Psoas muscle (tissue), 8 donors: ENCODE measurements at places on chromosomes 6 and 20. TPM values are rescaled to one million over a fixed set of nuclear protein-coding genes. Genes with fewer than 3 reads are reported as not detected.
A peak's percentile ranks its signal among the peaks of the same experiment; 100 is the strongest.

GRCh38 chr20:22385602-22386305, 198.6 kb downstream of the FOXA2 start:
- H3K36me3 ChIP-seq: no peaks in the 10 kb centered on the region
- peaks cover 3% of the 10 kb centered on the region for H3K27me3 ChIP-seq
- H3K4me1 ChIP-seq: no peaks in the 10 kb centered on the region
- no peak overlapping the region for H3K4me3 ChIP-seq

DNA sequence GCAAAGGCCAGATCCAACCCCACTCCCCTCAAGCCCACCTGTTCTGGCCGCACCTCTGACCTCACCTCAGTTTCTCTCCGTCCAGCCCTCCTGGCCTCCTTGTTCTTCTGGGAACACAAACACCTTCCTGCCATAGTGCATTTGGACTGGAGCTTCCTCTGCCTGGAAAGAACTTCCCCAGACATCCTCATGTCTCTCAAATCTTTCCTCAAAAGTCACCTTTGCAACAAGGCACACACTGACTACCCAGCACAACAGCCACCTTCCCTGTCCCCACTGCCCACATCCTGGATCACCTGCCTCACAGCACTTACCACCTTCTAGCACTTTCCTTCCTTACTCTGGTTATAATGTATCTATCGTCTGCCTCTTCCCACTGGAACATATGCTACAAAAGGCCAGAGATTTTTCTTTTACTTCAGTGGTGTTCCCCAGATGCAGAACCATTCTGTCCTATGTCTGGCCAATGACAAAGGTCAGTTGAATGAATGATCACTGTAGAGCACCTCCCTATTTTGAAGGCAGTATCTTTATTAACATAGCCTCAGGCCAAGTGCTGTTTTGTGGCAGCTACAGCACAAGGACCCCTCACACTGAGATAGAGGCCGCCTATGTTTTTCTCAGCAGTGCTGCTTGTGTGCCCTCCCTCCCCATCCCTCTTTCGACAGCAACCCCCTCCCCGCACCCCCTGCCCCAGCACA, 4.1 kb downstream of the HLA-B start:
- H3K4me3 ChIP-seq: no peak overlapping the region
- DNase-seq: no peak
- H3K36me3 ChIP-seq: peaks cover 3% of the 10 kb centered on the region

GRCh38 chr20:3930265-3931206, 41.3 kb downstream of the PANK2 start:
- no peak overlapping the region for H3K27ac ChIP-seq
- no peaks in the 10 kb centered on the region for H3K36me3 ChIP-seq
- no peaks in the 10 kb centered on the region for H3K27me3 ChIP-seq

DNA sequence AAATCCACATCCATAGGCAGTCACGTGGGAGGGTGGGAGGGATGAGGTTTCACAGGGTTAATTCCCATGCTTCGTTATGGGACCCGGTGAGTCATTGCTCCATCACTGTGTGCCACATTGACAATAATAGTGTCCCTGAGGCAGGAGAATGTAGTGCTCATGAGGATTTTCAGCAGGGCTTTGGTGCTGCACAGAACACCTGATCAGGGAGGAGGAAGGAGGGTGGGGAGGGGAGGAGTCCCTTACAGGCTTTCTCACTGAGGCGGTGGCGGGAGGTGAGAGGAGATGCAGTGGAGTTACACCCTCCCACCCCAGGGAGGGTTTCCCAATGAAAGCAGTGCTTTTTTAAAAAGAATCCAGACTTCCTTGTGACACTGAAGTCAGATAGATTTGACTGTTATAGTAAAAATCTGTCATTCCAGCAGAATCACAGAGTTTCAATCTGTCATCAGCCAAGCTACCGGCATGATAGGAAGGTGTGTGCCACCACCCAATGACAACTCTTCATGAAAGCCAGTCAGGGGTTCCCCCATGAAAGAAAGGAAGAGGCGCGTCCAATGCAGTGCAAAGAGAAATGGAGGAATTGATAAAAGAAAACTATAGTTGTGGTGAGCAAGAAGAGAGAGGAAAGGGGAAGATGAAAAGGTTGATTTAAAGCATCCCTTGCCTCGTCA, 144.8 kb downstream of the TBC1D7 start:
- no peak overlapping the region for H3K27ac ChIP-seq
- H3K4me3 ChIP-seq: no peak overlapping the region
- no peaks in the 10 kb centered on the region for H3K36me3 ChIP-seq
- no peak for DNase-seq
- H3K27me3 ChIP-seq: no peaks in the 10 kb centered on the region

DNA sequence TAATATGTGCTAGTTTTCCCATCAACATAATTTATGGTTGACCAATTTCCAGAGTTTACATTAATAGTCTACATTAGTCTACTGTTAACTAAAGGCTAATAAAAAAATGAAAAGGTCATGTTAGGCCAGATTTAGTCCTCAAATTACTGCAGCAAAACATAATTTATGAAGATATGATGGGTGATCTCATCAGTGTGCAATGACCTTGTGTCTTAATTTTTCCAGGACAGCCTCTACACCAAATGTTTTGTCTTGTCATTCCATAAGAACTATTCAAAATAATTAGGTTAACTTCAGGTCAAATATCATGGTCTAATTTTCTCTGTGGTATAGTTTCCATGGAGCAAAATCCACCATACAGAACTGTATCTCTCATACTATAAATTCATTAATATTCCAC, 234.2 kb downstream of the COL12A1 start:
- H3K4me3 ChIP-seq: no peak overlapping the region
- no peaks in the 10 kb centered on the region for H3K4me1 ChIP-seq
- H3K27me3 ChIP-seq: no peaks in the 10 kb centered on the region
- H3K36me3 ChIP-seq: no peaks in the 10 kb centered on the region

- H3K4me1 ChIP-seq: no peaks in the 10 kb centered on the region
- H3K4me3 ChIP-seq: no peak overlapping the region
- no peaks in the 10 kb centered on the region for H3K36me3 ChIP-seq
- no peaks in the 10 kb centered on the region for H3K27me3 ChIP-seq
Measured at GRCh38 chr6:105838171-105838570, 248.0 kb upstream of the PRDM1 start.

DNA sequence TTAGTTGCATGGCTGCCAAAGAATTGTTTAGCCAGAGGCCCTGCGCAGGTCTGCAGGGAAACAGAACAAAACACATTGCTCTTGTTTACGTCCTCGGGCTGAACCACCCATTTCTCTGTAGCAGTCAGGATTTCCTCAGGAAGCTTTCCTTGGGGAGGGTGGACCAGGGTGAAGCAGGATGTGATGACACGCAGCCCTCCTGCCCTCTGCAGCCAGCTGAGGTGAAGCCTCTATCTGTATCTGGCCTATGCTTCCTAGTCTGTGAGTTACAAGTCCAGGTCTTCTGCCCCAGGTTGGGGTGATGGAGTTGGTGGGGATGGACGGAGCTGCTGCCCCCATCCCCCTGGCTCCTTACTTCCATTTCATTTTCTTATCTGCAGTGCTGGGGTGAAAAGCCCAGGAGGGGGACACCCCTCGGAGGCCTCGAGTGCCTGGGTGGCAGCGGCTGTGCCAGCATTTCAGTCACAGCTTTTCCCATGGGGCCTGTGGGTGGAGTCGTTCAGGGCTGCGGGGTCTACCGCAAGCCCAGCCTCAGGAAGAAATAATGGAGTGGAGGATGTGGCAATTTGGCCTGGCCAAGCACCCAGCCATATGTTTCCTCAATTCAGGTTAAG, 24.9 kb downstream of the SASH1 start:
- peaks cover 10% of the 10 kb centered on the region for H3K4me1 ChIP-seq
- peak; percentile 76 for DNase-seq
- H3K27ac ChIP-seq: peak overlapping the region; percentile 74
- H3K4me3 ChIP-seq: no peak overlapping the region

- no peaks in the 10 kb centered on the region for H3K4me1 ChIP-seq
- DNase-seq: no peak
- H3K27ac ChIP-seq: no peak overlapping the region
- no peak overlapping the region for H3K4me3 ChIP-seq
- no peaks in the 10 kb centered on the region for H3K27me3 ChIP-seq
Measured at GRCh38 chr6:119444642-119445557, 95.3 kb upstream of the MAN1A1 start.

DNA sequence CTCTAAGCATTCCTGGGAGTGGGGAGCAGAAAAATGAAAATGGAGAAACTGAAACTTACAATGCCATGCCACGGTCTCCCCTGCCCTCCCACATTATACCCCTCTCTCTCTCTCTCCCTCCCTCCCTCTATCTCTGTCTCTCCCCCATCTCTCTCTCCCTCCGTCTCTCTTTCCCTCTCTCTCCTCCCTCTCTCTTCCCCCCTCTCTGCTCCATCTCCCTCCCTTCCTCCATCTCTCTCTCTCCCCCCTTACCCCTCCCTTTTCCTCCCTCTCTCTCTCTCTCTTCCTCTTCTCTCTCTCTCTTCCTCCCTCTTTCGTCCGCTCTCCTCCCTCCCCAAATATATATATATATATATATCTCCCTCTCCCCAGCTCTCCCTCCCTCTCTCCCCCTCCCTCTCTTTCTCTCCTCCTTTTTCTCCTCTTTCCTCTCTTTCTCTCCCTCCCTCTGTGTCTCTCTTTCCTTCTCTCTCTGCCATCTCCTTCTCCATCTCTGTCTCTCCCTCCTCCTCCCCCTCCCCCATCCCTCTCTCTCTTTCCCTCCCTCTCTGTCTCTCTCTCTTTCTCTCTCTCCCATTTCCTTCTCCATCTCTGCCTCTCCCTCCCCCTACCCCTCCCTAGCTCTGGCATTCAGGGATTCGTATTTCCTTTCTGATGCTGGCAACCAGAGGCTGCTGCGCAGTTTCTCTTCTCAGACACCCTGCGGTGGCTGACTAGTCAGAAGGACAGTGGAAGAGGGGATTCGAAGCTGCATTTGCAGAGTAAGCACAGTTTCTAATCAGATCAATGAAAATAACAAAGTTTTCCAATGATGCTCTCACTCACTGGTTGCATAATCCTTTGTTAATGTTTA, 13.9 kb upstream of the VAPB start:
- peaks cover 6% of the 10 kb centered on the region for H3K27me3 ChIP-seq
- H3K4me3 ChIP-seq: no peak overlapping the region
- no peak overlapping the region for H3K27ac ChIP-seq
- no peaks in the 10 kb centered on the region for H3K4me1 ChIP-seq

GRCh38 chr6:50846144-50846851, 27.6 kb downstream of the TFAP2B start:
- no peak overlapping the region for H3K4me3 ChIP-seq
- H3K4me1 ChIP-seq: peaks cover 4% of the 10 kb centered on the region
- no peak for DNase-seq
- H3K36me3 ChIP-seq: no peaks in the 10 kb centered on the region
- no peak overlapping the region for H3K27ac ChIP-seq
- peaks cover 10% of the 10 kb centered on the region for H3K27me3 ChIP-seq

- no peak overlapping the region for H3K27ac ChIP-seq
- no peaks in the 10 kb centered on the region for H3K36me3 ChIP-seq
- DNase-seq: no peak
- H3K4me1 ChIP-seq: no peaks in the 10 kb centered on the region
- no peak overlapping the region for H3K4me3 ChIP-seq
Measured at GRCh38 chr6:127031511-127031910, 87.0 kb upstream of the RSPO3 start.

DNA sequence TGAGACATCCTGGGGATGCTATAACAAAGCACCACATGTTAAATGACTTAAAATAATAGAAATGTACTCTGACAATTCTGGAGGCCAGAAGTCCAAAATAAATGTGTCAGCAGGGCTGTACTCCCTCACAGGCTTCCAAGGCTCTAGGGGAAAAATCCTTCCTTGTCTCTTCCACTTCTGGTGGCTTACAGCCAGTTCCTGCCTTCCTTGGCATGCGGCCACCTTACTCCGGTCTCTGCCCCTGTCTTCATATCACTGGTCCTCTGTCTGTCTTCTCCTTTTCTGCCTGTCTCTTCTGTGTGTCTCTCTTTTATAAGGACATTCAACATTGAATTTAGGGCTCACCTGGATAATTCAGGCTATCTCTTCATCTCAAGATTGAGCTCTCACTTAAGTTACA, 155.3 kb upstream of the SYNCRIP start:
- H3K4me3 ChIP-seq: no peak overlapping the region
- no peaks in the 10 kb centered on the region for H3K4me1 ChIP-seq
- H3K27me3 ChIP-seq: no peaks in the 10 kb centered on the region
- DNase-seq: no peak
- no peaks in the 10 kb centered on the region for H3K36me3 ChIP-seq
- no peak overlapping the region for H3K27ac ChIP-seq

- H3K27ac ChIP-seq: no peak overlapping the region
- H3K36me3 ChIP-seq: no peaks in the 10 kb centered on the region
- no peak overlapping the region for H3K4me3 ChIP-seq
- no peaks in the 10 kb centered on the region for H3K4me1 ChIP-seq
- no peak for DNase-seq
Measured at GRCh38 chr6:131917318-131917717, 33.9 kb downstream of the CCN2 start.

DNA sequence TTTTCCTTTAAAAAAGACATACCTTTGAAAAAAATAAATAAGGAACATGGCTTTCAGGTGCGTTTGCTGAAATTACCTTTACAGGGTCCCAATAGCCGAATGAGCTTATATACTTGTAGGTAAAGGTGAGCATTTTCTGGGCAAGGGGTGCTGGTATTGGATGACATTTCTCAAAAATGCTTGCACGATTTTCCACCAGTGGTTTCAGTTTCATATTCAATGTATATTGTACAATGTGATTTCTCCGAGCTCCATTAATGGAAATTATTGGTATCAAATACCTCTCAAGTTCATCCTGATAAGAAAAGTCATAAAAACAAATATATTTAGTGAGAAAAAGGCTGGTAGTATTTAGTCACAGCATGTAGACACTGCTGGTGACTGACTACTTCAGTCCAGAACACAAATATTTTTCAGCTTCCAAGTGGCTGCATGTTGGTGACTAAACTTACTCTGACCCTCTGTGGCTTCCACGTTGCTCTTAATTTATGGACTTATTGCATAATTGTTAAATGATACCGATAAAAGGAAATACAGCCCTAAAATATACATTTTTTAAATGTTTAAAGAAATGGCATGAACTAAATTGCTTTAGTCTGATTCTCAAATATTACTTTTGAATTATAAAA, 32.9 kb upstream of the ZBTB24 start:
- H3K4me1 ChIP-seq: no peaks in the 10 kb centered on the region
- H3K27ac ChIP-seq: no peak overlapping the region
- no peak for DNase-seq
- H3K27me3 ChIP-seq: no peaks in the 10 kb centered on the region
- H3K36me3 ChIP-seq: no peaks in the 10 kb centered on the region
- H3K4me3 ChIP-seq: no peak overlapping the region

PERP gene
- 0.95 TPM for total RNA-seq

VWA7 gene
- total RNA-seq: 5.2 TPM

TPBG gene
- total RNA-seq: 3.0 TPM

LY6G6F gene
- not detected for total RNA-seq
